Immature natural killer cell (primary cell): ENCODE measurements at places on chromosomes 7 and 10.

DNA sequence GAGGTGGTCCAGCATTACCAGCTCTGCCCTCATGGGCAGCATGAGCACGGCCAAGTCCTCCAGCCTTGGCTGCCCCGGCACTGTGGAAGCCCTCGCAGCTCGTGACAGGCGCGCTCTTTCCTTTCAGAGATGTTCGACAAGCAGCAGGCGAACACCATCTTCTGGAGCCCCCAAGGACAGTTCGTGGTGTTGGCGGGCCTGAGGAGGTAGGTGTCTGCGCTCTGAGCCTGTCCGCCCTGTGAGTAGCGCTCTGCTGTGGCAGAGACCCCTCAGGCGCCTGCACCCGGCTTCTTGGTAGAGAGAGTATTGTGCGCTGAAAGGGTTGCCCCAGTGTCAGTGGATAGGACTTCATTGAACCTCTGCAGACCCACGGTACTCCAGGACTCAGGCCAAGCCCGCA lies 19.8 kb downstream of the EIF3B start:
- no peak for DNase-seq

GRCh38 chr7:158950914-158951635 lies 94.7 kb downstream of the DYNC2I1 start:
- DNase-seq, result no peak

DNA sequence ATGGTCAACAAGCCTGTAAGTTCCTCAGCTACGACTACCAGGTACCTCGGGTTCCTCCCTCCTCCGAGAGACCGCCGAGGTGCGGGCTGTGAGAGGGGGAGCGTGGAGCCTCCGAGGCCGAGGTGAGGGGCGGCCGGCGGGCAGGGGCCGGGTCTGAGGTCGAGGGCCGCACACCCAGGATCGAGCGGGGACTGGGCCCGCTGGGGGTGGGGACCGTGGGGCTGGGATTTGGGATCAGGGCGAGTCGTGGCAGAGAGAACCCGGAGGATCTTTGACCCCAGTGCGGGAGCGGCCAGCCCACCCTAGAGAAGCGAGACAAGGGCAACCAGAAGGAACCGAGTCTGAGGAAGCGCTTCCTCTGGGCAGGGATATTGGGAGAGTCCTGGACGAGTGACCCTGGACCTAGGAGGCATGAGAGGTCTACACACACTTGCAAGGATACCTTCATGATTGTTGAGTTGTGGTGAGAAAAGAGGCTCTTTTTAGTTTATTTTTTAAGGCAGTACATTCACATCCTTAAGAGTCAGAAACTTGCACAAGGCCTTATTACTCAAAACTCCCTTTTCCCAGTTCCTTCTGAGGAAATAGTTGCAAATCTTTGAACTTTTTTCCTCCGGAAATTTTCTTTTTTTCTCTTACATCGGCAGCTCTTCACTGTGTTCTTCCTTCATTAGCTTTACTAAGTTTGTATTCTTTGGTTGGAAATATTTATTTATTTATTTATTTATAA lies 395 bp downstream of the ZNF487 start:
- no peak for DNase-seq

- no peak for DNase-seq
Observed at GRCh38 chr10:28381466-28381865, 78.6 kb upstream of the MPP7 start.

DNA sequence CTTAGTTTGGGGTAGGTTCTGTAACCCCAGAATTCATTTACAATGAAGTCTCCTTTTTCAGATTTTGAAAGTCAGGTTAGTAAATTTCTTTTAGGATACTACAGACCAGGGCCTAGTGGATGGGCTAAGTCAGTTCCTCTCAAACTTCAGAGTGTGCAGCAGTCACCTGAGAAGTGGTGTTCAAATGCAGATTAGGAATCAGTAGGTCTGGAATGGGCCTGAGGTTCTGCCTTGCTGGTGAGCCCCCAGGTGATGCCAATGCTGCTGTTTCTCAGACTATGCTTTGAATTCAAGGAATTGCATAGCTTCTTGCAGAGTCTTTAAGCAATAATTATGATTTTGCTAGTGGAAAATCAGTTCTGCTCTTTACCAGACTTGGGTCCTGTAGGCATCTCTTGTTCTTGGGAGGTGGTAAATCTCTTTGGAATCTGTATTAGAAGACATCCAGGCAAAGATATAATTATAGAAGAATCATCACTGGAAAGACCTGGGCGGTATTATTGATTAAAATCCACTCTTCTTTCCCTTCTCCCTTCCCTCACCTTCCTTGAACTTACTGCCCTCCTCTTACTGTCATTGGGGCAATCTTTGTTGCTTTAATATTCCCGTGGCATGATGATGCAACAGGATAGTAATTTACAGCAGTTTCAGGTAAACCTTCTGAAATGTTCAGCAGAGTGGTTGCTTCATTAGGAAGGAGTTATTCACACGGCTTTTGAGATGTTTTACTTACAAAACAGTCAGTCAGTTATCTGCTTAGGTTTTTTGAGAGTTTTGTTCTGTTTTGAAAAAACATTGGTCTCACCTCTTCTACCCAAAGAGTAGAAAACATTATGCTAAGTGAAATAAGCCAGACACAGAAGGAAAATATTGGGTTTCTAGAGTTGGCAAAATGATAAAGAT lies 87.2 kb downstream of the NRF1 start:
- DNase-seq, result no peak

- DNase-seq, result no peak
Observed at GRCh38 chr7:43630482-43630881, 47.6 kb downstream of the STK17A start.

GRCh38 chr7:100867776-100868485 lies 744 bp downstream of the TRIP6 start:
- DNase-seq, result no peak

DNA sequence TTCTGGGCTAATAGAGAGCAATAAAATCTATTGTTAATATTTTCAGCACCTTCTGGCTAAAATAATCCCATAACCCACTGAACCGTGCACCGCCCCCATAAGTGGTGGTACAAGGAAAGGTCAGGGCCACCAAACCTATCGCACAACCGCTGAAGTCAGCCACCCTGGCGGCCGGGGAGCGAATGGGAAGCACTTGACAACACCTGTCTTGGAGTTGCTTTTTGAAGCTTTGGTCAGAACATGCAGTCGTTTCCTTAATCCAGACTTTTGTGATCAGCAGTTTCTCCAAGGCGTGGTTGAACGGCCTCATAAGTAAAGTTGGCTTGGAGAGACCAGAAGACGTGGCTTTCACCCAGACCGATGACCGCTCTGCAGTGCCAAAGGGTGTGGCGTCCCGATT lies 97.4 kb downstream of the DNAJB6 start:
- DNase-seq, result no peak

DNA sequence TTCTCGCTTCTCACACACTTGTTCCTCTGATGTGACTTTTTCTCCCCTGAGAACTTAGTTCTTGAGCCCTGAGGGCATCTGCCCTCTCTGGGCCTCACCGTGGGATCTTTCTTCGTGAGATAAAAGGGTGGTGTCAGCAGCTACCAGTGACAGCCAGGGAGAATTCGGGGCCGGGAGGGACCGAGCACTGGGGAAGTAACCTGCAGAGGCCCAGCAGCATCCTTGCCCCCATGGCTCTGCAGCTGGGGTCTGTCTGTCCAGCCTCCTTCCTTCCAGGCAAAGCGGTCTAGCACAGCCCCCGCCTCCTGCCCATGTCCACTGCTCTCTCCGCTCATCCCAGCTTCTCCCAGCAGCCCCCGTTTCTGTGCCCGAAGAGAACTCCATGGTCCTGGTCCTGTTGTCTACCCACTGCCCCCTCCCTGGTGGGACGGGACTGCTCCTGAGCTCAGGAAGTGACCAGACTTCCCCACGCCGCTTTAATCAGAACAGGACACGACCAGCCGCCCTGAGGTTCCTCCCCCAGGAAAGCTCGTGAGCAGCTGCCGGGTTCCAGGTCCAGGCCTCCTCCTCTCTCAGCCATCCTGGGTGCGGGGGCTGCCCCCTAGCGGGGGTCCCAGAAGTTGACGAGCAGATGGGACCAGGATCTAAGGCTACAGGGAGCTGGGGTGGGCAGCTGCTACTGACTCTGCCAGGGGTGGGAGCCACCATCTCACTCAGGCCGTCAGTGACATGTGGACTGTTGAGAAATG lies 187.5 kb downstream of the WDR37 start:
- no peak for DNase-seq

DNA sequence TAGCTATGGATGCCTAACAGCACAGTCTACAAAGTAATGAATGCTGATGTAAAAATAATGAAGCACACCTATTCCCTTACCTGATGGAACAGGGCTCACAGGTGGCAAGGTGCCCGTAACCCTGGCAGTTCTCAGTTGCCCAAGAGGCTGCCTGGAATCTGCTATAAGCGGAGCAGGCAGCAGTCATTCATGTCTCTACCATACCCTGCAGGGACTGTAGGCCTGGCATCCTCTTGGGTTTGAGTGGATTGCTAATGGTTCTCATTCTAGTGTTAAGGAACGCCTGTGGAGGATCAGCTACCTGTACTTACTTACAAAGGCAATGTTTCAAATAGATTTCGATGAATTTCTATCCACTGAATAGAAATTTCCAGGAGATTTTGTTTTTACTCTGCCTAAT lies 38.4 kb downstream of the BAIAP2L1 start:
- DNase-seq, result no peak

- no peak for DNase-seq
Observed at GRCh38 chr7:157547102-157547501, 210.3 kb downstream of the DNAJB6 start.

DNA sequence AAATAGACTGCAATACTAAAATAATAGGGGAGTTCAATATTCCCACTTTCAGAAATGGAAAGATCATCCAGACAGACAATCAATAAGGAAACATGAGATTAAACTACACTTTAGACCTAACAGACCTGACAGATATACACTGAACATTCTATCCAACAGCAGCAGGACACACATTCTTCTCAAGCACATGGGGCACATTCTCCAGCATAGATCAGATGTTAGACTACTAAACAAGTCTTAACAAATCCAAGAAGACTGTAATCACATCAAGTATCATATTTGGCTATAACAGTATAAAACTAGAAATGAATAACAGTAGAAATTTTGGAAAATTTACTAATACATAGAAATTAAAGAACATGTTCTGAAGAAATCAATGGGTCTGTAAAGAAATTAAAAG lies 458.9 kb upstream of the ANKRD30A start:
- DNase-seq, result no peak

DNA sequence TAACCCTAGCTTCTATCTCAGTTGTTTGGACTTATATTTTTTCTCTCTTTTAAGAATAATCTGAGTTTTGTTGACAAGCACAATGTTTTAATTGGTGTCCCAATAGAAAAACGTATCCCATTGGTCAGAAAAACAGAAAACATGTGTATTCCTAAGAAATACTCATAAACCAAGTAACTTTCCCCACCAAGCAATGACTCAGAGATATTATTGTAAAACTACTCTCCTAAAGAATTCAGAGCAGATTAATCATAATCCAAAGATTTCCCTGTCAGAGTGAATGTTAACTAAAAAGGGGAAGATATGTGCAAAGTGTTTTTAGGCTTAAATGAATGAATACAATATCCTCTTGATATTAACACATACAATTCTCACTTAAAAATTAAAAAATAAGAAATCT lies 29.4 kb upstream of the MBL2 start:
- no peak for DNase-seq

DNA sequence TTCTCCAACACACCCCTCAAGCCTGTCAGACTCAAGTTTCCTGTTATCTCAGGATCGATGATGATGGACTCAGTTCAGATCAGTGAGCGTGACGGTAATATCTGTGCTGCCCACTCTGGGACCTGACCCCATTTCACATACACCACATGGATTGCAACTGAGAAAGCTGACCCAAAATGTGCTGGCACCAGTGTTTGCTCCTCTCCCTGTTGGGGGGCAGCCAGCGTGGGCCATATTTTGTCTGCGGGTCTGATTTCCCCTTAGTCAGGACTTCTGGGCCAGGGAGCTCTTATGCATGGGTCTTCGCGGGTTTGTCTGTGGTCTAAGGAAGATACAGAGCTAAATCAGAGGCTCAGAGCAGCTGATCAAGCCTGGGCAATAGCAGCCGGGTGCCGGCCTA lies 42.6 kb upstream of the TRIM8 start:
- DNase-seq, result no peak

DNA sequence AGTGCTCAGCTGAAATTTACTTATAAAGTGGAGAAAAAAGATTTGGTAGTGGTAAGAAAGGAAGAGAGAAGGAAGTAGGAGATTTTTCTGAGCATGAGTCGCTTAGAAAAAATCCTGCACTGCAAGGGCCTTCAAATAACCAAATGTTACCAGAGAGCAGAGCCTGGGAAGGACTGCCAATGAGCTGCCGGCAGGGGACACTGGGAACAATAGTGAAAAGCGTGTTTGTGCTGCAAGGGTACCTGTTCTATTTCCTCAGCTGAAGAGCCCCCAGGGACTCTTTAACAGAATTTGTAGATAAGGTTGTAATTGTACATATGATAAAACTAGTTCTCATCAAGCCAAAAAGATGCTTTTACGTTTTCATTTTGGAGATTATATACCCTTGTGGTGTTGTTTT lies 696.3 kb upstream of the C7orf33 start:
- DNase-seq, result no peak

DNA sequence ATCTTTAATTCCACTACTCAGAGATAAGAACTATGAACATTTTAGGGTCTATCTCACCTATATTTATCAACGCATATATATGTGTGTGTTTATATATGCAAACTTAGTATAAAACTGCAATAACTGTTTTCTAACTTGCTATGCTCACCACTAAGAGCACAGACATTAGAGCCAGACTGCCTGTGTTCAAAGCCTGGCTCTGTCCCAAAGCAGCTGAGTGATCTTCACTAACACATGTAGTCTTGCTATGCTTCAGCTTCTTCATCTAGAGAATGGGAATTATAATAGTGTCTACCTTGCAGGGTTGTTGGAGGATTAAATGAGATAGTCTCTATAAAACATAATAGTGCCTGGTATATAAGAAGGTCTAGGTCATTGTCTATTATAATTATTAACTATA lies 165.5 kb downstream of the MAGI2 start:
- DNase-seq, result no peak

DNA sequence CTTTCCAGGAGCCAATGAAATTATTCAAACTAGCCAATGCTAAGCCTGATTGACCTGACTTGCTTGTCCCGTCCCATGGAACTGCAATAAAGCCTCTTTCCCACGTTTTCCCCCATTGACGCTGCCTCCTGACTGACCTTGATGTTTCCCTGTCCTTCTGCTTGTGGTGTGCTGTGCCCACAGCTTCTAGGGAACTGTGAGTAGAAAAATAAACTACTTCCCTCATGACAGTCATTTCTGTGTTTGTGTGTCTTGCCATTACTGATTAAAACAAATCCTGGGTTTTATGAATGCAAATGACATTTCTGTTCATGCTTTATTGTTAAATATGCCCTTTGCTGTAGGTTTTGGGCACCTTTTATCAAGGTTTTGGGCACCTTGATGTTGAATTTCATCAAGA lies 91.3 kb upstream of the ABI1 start:
- no peak for DNase-seq

- DNase-seq, result no peak
Observed at GRCh38 chr10:51658000-51658399, 41.4 kb downstream of the CSTF2T start.

GRCh38 chr7:116334555-116334954 lies 124.2 kb downstream of the TES start:
- no peak for DNase-seq
